Mesothelial cell of epicardium (in vitro differentiated cells): ENCODE measurements at places on chromosomes 6 and 20. TPM values are rescaled to one million over a fixed set of nuclear protein-coding genes. Genes with fewer than 3 reads are reported as not detected.

- no peaks in the 10 kb centered on the region for H3K36me3 ChIP-seq
- no peak for DNase-seq
- no peak overlapping the region for H3K4me3 ChIP-seq
- H3K27ac ChIP-seq: no peak overlapping the region
- H3K27me3 ChIP-seq: no peaks in the 10 kb centered on the region
Measured at GRCh38 chr20:55656231-55656775, 349.0 kb downstream of the CBLN4 start.

DNA sequence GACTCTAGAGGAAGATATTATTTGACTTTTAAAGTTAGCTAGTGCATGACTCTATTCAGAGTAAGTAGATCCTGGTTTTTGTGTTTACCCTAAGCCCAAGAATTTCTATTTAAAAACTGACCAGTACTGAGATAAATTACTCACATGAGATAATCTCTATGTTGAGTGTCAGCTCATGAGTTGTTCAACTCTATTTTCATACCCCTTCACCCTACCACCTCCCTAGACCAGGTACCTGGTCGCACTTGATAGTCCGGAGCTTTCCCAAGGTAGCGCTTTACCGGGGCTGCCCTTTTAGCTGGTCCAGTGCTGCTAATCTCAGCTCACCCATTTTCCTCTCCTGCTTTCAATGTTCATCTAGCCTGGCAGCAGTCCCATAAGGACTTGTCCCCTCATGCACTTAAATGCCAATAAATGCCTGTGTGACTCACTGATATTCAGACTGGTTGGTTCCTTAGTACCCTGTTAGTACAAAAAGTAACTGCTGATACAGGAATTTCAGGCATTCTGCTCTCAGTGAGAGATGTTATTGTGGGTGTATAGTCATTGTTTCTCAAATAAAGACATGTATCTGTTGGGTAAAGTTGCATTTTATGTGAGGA, 503.9 kb downstream of the ADGRB3 start:
- no peak overlapping the region for H3K4me3 ChIP-seq
- no peaks in the 10 kb centered on the region for H3K27me3 ChIP-seq
- H3K4me1 ChIP-seq: no peaks in the 10 kb centered on the region

GRCh38 chr20:914727-915498, 1.2 kb downstream of the ANGPT4 start:
- H3K36me3 ChIP-seq: no peaks in the 10 kb centered on the region
- no peak overlapping the region for H3K4me3 ChIP-seq
- peaks cover 26% of the 10 kb centered on the region for H3K27me3 ChIP-seq
- peaks cover 13% of the 10 kb centered on the region for H3K4me1 ChIP-seq

GRCh38 chr20:52019313-52019712, 172.3 kb downstream of the ZFP64 start:
- H3K36me3 ChIP-seq: no peaks in the 10 kb centered on the region
- H3K4me1 ChIP-seq: peaks cover 15% of the 10 kb centered on the region
- no peaks in the 10 kb centered on the region for H3K27me3 ChIP-seq
- no peak for DNase-seq
- H3K27ac ChIP-seq: no peak overlapping the region

GRCh38 chr20:15949391-15949790, 623.9 kb downstream of the KIF16B start:
- no peak overlapping the region for H3K4me3 ChIP-seq
- peaks cover 6% of the 10 kb centered on the region for H3K4me1 ChIP-seq
- DNase-seq: no peak
- no peaks in the 10 kb centered on the region for H3K27me3 ChIP-seq
- H3K36me3 ChIP-seq: no peaks in the 10 kb centered on the region

- H3K27me3 ChIP-seq: peaks cover 21% of the 10 kb centered on the region
- no peak overlapping the region for H3K4me3 ChIP-seq
- no peak for DNase-seq
- H3K27ac ChIP-seq: no peak overlapping the region
Measured at GRCh38 chr6:72413884-72414283, 208.0 kb upstream of the KCNQ5 start.

GRCh38 chr20:13913131-13913530, 77.3 kb downstream of the SEL1L2 start:
- peaks cover 21% of the 10 kb centered on the region for H3K27me3 ChIP-seq
- H3K27ac ChIP-seq: no peak overlapping the region
- no peaks in the 10 kb centered on the region for H3K36me3 ChIP-seq
- DNase-seq: no peak
- no peak overlapping the region for H3K4me3 ChIP-seq

GRCh38 chr6:6697620-6698019, 109.1 kb downstream of the LY86 start:
- no peak overlapping the region for H3K4me3 ChIP-seq
- DNase-seq: no peak
- H3K36me3 ChIP-seq: no peaks in the 10 kb centered on the region
- H3K27me3 ChIP-seq: peaks cover 8% of the 10 kb centered on the region

DNA sequence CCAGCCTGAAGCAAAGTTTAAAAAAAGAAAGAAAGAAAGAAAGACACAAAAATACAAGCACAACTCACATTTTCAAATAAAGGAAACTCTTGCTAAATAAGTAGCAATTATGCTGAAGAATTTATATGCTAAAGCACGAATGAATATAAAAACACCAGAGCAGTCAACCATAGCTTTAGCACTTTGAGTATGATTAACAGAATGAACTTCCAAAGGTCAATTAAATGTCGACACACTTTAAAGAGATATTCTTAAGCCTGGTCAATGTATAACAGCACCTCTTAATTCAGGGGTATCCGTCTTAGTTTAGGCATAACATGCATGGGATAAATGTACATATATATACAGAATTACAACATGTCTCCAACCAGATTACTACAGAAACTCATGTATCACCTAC, 125.9 kb downstream of the OGFRL1 start:
- peak overlapping the region; percentile 24 for H3K27ac ChIP-seq
- H3K27me3 ChIP-seq: no peaks in the 10 kb centered on the region
- DNase-seq: no peak
- H3K36me3 ChIP-seq: peaks cover 10% of the 10 kb centered on the region
- H3K4me1 ChIP-seq: peaks cover 48% of the 10 kb centered on the region

DNA sequence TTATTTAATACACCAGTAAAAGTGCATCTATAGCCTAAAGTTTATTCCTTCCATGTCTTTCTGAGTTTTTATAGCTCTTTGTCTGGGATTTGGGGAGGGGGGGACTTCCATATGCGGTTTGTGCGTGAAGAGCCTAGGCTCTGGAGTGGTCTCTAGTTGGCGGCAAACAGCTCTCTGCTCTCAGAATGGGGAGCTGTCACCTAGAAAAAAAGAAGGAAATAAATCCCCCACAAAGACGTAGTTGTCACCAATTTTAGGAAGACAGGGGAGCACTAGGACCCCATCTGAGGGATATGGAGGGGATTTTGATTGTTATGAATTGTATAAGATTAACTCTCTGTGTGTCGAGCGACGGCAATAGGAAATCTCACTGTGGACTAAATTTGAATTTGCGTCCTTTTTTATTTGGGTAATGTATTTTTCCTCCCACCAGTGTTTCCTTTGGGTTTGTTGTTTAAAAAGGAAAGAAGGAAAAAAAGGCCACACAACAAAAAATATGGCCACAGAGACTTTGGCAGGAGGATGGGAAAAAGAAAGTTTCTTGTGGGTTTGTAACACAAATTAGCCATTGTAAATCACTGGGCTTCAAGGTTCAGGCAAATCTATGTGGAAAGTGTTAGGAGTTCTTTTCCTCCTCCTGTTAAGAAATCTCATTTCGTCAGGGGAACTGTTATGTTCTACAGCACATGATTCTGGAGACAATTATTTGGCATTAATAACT, 7.4 kb downstream of the POU3F2 start:
- no peak overlapping the region for H3K4me3 ChIP-seq
- no peaks in the 10 kb centered on the region for H3K36me3 ChIP-seq
- H3K27me3 ChIP-seq: peaks cover 98% of the 10 kb centered on the region
- H3K27ac ChIP-seq: no peak overlapping the region

DNA sequence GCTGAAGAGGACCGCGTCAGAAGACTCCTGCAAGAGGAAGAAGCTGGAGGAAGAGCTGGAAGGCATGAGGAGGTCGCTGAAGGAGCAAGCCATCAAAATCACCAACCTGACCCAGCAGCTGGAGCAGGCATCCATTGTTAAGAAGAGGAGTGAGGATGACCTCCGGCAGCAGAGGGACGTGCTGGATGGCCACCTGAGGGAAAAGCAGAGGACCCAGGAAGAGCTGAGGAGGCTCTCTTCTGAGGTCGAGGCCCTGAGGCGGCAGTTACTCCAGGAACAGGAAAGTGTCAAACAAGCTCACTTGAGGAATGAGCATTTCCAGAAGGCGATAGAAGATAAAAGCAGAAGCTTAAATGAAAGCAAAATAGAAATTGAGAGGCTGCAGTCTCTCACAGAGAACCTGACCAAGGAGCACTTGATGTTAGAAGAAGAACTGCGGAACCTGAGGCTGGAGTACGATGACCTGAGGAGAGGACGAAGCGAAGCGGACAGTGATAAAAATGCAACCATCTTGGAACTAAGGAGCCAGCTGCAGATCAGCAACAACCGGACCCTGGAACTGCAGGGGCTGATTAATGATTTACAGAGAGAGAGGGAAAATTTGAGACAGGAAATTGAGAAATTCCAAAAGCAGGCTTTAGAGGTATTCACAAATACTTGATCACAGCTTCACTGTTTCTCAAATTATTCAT, 8.9 kb upstream of the SNRNP48 start:
- peaks cover 41% of the 10 kb centered on the region for H3K36me3 ChIP-seq
- no peak overlapping the region for H3K4me3 ChIP-seq
- DNase-seq: no peak

- H3K36me3 ChIP-seq: no peaks in the 10 kb centered on the region
- no peak overlapping the region for H3K4me3 ChIP-seq
- H3K4me1 ChIP-seq: peaks cover 31% of the 10 kb centered on the region
- H3K27me3 ChIP-seq: no peaks in the 10 kb centered on the region
- DNase-seq: no peak
Measured at GRCh38 chr6:125832391-125833117, 41.8 kb downstream of the NCOA7 start.

- no peak overlapping the region for H3K4me3 ChIP-seq
- no peaks in the 10 kb centered on the region for H3K27me3 ChIP-seq
- H3K4me1 ChIP-seq: peaks cover 26% of the 10 kb centered on the region
- no peaks in the 10 kb centered on the region for H3K36me3 ChIP-seq
- peak overlapping the region; percentile 20 for H3K27ac ChIP-seq
Measured at GRCh38 chr6:36247693-36248092, 22.2 kb upstream of the PNPLA1 start.

DNA sequence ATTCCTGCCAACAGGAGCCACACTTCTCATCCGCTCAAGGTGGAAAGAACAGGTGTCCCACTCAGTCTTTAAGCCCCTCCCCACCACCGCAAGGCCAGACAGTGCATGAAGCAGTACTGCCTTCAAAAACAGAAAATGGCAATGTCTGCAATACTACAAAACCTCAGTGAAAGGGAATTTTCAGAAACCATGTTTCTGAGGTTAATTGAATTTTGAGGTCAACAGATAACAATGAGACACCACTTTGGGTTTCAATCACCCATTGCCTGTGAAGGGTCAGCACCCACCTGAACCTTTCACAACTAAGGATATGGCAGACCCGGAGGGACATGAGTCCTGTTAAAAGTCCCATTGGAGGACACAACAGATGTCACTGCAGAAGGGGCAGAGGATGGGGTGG, 13.0 kb downstream of the ZC3H12D start:
- H3K36me3 ChIP-seq: no peaks in the 10 kb centered on the region
- no peak for DNase-seq
- H3K27ac ChIP-seq: no peak overlapping the region
- H3K27me3 ChIP-seq: peaks cover 1% of the 10 kb centered on the region
- H3K4me3 ChIP-seq: no peak overlapping the region
- H3K4me1 ChIP-seq: no peaks in the 10 kb centered on the region

DNA sequence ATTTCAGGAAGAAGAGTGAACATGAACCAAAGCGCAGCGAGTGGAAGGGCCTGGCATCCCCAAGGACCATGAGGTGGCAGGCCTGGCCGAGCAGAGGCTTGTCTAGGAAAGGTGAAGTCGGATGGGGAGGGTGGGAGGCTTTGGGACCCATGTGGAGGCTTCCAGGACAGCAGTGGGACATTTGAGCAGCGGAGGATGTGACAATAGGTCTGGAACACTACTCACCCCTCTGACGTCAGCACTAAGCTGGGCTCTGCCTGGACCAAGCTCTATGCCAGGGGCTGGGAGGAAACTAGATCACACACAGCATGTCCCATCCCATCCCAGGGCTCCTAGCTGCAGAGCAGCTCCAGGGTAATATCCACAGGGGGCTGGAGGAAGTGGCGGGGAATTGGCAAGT, 175.3 kb upstream of the RIN2 start:
- H3K4me3 ChIP-seq: no peak overlapping the region
- DNase-seq: no peak
- peaks cover 57% of the 10 kb centered on the region for H3K27me3 ChIP-seq
- no peaks in the 10 kb centered on the region for H3K4me1 ChIP-seq
- no peaks in the 10 kb centered on the region for H3K36me3 ChIP-seq

DNA sequence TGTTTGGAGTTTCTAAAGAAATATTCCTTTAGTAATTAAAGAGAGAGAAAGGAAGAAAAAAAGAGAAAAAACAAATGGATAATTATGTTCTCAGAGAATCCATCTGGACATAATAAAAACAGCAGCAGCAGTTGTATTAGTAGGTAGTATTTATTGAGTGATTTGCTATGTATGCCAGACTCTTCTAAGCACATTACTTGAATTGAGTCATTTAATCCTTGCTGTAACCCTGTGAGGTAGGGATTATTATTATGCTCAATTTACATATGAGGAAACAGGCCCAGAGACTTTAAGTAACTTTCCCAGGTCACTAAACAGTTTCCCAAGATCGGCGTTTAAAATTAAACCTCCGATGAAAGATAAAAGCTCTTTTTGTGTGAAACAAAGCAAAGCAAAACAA, 238.8 kb downstream of the TSHZ2 start:
- H3K27me3 ChIP-seq: no peaks in the 10 kb centered on the region
- H3K36me3 ChIP-seq: peaks cover 3% of the 10 kb centered on the region
- no peak overlapping the region for H3K4me3 ChIP-seq
- DNase-seq: no peak
- H3K4me1 ChIP-seq: peaks cover 29% of the 10 kb centered on the region
- no peak overlapping the region for H3K27ac ChIP-seq

DNA sequence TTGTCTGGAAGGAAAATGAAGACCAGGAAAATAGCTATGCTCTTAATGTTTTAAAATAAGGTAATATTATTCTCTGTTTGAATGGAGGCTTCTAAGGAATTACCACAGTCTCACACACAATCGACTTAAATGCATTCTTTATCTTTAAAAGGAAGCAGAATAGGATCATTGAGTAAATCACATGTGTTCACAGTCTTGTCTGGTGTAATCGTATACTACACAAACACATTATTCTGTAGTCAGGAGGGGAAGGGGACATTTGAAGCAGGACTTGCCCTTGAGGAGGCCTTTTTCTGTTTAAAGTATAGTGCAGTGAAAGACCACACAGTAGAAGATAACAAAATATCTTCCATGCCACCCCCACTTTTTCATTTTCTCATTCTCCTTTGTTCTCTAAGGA, 20.6 kb upstream of the REV3L start:
- H3K36me3 ChIP-seq: peaks cover 22% of the 10 kb centered on the region
- no peak overlapping the region for H3K4me3 ChIP-seq
- H3K27ac ChIP-seq: peak overlapping the region; percentile 84
- H3K27me3 ChIP-seq: no peaks in the 10 kb centered on the region
- DNase-seq: no peak
- peaks cover 22% of the 10 kb centered on the region for H3K4me1 ChIP-seq

GRCh38 chr20:25273046-25273445, 25.2 kb downstream of the PYGB start:
- peaks cover 33% of the 10 kb centered on the region for H3K36me3 ChIP-seq
- no peak overlapping the region for H3K27ac ChIP-seq
- no peaks in the 10 kb centered on the region for H3K27me3 ChIP-seq
- no peaks in the 10 kb centered on the region for H3K4me1 ChIP-seq
- no peak overlapping the region for H3K4me3 ChIP-seq

The RSPO3 gene
- total RNA-seq: 26.3 to 31.1 TPM (median 30.1 TPM) in 3 replicates

The PROKR2 gene
- total RNA-seq: 2.1 to 2.4 TPM (median 2.3 TPM) in 3 replicates

The COL12A1 gene
- 10.5 to 12.5 TPM (median 11.3 TPM) in 3 replicates for total RNA-seq

The RGS17 gene
- total RNA-seq: 1.1 to 1.3 TPM (median 1.2 TPM) in 3 replicates
